ENCODE measurements at places on chromosomes 7 and 10.

DNA sequence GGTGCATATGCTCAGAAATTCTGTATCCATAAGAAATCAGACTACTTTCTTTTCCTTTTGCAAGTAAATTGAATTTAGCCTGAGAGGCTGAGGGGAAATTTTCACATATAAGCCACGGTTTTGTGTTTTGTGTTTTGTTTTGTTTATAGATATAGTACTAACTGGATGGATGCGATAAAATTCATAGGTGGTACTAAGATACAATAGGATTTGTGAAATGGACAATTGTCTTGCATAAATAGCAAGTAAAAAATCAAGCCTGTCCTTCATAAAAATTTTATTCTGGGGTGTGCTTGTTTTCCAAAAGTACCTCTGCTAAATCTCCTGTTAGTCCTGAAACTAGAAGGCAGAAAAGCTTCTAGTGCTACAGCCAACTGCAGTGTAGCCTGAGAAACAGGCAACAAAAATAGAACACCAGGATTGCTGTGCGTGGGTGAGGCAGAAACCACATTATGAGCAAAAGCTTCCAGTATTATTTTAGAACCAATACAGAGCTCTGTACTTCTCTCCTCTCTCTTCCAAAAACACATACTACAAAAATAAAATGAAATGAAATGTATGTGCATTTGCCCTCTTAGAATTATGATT, 634 bp upstream of the HDAC9 start:
- no peak for DNase-seq

GRCh38 chr7:46290374-46291049, 369.4 kb upstream of the IGFBP3 start:
- no peak for DNase-seq

GRCh38 chr7:25656581-25657026, 428.3 kb upstream of the NPVF start:
- DNase-seq: no peak

- no peak for DNase-seq
Observed at GRCh38 chr7:35754741-35755140, 46.1 kb upstream of the SEPTIN7 start.

- no peak for DNase-seq
Observed at GRCh38 chr7:84688671-84689070, 494.1 kb upstream of the SEMA3A start.

DNA sequence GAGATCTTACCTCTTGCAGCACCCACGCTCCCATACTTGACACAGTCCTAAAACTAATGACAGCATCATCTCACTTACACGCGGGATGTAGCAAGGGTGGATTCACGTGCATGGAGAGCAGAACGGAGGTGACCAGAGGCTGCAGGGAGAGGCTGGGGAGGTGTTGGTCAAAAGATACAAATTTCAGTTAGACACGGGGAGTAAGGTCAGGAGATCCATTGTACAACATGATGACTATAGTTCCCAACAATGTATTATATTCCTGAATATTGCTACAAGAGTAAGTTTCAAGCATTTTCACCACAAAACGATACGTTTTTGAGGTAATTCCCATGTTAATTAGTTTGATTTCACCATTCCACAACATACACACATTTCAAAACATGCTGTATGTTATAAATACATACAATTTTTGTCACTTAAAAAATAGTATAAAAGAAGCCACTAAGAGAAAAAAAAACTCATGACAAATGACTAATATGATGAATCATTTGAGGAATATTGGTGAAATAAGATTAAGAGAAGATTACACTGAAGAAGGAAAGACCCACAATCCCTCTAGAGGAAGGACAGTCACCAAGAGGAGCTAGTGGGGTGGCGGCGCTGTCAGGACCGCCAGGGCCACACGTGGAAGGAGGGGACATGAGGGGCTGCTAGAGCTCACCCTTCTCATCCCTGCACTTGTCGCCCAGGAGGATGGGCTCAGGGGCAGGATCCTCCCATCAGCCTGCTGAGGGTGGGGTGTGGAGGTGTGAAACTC, 49.4 kb upstream of the EGFR start:
- DNase-seq: no peak
